T-helper 9 cell (primary cell): ENCODE measurements at places on chromosomes 3 and 15.

GRCh38 chr15:99826157-99826780 lies 93.0 kb upstream of the LYSMD4 start:
- DNase-seq = no peak

- DNase-seq = no peak
These were observed 21.3 kb upstream of the BNC1 start for GRCh38 chr15:83305704-83306291.

DNA sequence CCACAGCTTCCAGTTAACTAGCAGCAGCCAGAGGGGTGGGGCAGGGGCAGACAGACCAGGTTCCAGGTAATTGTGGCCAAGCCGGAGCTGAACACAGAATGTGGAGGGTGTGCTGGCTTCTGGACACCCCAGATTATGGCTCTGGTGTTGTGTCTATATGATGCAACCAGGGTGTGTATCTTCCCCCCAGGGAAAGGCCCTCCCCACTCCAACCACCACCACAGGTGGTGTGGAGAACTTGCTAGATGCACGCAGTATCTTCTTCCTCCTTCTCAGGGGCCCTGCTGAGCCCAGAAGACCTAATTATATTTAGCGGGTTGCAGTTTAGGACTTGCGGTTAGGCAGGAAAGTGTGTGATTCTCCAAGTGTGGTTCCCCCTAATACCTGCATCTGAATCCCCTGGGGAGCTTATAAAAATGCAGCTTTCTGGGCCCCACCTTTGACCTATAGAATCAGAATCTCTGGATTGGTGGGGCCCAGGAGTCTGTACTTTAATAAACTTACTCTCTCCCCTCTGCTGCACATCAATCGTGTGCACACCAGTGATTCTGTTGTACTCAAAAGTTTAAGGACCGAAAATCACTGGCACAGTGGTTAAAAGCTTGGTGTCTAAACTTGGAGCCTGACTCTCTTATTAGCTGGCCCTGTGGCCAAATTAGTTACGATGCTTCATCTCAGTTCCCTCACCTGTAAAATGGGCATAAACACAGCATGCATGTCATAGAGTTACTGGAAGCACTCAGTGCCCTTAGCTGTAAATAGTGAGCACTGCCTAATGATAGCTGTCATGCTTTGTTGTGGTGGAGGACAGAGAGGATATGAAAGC lies 379.1 kb upstream of the PROK2 start:
- no peak for DNase-seq

- no peak for DNase-seq
These were observed 188.1 kb upstream of the NSMCE3 start for GRCh38 chr15:29457729-29458128.

- DNase-seq = no peak
These were observed 49.3 kb upstream of the ABHD10 start for GRCh38 chr3:111929484-111929883.

DNA sequence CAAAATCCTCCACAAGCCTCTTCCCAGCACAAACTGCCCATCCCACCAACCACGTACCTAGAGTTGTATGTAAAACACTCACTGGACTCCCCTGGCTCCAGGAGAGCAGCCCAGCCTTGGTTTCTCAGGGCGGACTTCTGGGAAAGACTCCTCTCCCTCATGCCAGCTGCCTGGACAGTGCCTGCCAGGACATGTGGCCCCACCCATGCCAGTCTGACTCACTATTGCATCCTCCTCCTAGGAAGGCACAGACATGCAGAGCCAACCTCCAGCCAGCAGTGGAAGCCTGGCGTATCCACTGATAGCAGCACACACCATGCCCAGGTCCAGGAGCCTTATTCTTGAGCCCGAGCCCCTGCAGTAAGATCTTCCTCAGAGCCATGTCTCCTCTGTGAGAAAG lies 8.6 kb downstream of the PKM start:
- DNase-seq = no peak

GRCh38 chr15:45456212-45457106 lies 66.1 kb downstream of the SLC30A4 start:
- peak; percentile 61 for DNase-seq

- no peak for DNase-seq
These were observed 318.5 kb upstream of the TBL1XR1 start for GRCh38 chr3:177515786-177516157.

GRCh38 chr3:82773207-82773606 lies 1011.8 kb upstream of the GBE1 start:
- DNase-seq = no peak

- DNase-seq = no peak
These were observed 188.6 kb downstream of the CHL1 start for GRCh38 chr3:385151-385550.

- DNase-seq = no peak
These were observed 198.4 kb upstream of the LRRN1 start for GRCh38 chr3:3600665-3601340.

GRCh38 chr3:135239615-135239884 lies 444.5 kb downstream of the EPHB1 start:
- DNase-seq = no peak

GRCh38 chr3:16533928-16534574 lies 20.6 kb upstream of the RFTN1 start:
- no peak for DNase-seq

DNA sequence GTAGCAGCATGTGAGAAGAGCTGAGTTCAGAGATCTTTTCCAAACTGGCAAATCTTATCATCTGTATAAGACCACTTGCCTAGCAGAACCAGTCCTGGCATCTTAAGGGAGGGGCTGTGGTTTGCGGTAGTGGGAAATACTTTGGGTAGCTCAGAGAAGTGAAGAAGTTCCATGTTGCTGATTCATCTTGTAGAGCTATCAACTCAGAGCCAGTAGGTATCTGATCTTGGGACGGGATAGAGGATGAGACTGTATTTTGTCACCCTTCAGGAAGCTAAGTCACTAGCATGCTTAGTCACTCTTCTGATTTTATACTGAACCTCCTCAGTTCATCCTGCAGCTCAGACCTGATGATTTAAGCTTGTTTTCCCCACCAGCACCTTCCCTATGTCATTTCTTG lies 211.4 kb downstream of the NR1D2 start:
- no peak for DNase-seq

GRCh38 chr3:99842826-99843589 lies 25.3 kb downstream of the CMSS1 start:
- DNase-seq = no peak

DNA sequence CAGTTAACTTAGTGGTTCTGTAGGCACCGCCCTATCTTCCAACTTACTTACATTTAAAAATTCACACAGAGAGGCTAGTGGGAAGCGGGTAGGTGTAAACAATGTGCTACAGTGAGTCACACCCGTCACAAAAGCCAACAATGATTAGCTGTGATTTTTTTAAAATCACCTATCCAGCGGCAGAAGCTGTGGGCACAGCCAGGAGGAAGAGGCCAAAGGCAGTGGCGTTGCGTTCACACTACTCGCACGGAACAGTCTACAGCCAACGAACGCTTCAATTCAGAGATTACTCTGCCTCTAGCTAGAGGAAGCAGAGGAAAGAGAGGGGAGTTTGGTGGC lies 2.5 kb upstream of the NLGN1 start:
- no peak for DNase-seq

DNA sequence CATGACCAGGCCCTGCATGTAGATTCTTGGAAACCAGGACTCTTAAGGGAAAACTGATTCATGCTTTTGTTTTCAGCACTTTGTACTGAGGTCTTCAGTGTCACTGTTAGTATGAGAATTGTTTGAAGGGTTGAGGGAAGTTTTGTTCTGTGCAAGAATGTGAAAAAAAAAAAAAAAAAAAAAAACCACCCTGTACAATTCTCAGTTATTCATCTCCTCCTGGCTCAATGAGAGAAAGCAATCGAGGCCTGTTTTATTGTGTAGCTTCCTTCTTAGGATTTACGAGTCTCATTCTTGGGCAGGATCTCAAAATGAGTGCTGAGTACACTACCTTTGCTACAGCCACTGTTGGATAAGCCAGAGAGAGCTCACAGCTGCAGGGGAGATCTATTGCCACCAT lies 469.5 kb downstream of the CNTN4 start:
- no peak for DNase-seq

DNA sequence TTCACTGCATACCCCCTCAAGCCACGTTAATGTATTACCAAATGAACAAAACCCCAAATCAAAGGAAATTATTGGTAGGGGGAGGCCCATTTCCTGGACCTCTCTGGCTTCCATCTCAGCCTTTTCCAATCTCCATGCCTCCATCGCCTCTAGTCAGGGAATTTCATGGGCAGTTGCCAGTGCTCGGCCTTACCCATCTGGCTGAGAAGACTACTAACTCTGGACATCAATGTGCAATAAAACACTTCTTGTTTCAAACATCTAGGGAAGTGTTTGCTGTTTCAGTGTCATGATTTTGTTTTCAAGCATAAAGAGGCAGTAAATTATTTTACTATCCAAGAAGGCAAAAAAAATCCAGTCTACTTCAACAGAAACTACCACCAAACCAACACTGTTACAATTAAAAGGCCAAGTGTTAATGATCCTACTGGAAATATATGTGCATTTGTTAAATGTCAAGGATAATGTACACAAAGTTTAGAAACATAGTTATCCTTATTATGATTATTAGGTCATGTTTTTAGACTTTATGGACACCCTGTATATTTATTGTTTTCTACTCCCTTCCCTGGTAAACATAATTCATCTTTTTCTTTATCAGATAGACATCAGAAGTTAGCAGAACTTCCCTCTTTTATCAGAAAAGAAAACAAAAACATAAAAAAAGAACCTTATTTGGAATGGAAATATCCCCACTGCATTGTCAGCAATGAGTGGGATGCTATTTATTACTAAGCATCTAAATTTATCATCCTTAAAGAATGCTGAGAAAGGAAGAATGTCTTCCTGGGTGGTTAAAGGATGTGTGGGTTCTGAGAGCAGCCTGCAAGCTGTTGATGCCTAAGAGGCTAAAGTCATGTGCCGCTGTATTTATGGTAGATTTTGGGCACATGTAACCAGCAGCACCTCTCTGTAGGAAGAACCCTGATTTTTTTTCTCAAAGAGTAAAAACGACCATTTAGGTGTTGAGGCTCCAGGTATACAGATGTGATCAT lies 15.2 kb downstream of the LDHAL6B start:
- no peak for DNase-seq

DNA sequence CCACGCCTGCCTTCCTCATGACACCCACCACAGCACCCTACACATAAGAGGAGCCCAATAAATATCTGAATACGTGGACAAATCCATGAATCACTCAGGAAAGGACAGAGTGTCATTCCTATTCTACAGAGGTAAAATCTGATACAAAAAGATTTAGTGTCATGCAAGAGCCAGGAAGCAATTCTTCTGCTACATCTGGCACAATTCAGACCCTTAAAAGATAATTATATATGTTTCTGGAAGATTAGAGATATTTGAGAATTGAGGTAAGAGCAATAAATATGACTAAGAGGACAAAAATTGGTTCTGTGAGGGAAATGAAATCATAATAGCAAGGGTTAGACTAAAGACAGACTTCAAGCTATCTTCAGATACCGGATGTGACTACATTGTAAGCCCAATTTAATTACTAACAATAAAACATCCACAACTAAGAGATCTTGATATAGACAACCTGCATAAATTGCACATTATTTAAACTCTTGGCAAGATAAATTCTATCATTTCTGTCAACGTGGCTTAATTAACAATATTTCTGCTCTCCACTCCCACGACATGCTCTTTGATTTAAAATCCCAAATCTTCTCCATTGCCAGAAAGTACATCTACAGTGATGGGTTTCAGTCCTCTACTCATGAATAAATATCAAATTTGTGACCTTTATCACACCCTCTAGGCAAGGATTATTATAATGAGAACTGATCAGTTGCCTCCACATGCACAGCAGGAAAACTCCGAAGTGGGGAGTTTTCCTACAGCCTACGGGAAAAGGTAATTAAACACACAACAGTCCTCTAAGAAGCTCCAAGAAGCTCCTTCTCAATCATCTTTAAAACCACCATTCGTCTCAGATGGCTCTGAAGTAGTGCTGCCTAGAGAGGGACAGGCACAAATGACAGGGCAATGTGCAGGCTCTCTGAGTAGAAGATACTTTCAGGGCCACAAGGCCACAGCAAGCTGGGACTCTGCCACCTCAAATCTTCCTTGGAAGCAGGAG lies 32.6 kb downstream of the MB21D2 start:
- DNase-seq = no peak

DNA sequence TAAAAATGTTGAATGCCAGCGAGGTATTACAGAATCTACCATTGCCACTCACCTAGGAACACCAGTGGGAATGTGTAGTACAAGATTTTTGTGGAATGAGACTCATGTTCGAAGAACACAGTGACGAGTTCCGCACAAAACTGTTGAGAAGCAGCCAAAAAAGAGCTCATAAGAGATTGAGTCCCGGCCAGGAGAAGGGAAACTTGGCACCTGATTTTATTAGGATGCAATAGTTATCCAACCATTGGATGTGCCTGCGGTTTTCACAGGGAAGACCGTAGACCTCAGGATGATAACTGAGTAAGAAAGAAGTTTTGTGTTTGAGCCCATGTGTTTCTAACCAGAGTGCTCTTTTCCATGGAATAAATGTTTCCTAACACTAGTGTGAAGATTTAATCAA lies 88.9 kb downstream of the PTPRG start:
- no peak for DNase-seq

GRCh38 chr3:138937690-138938055 lies 9.3 kb downstream of the FOXL2 start:
- no peak for DNase-seq

GRCh38 chr3:108664266-108664665 lies 74.7 kb downstream of the DZIP3 start:
- DNase-seq = no peak

GRCh38 chr15:93170329-93170728 lies 81.3 kb upstream of the RGMA start:
- DNase-seq = no peak

- DNase-seq = no peak
These were observed 29.2 kb upstream of the PLA2G4D start for GRCh38 chr15:42123546-42123945.

- DNase-seq = no peak
These were observed 38.9 kb upstream of the IREB2 start for GRCh38 chr15:78399091-78399490.

- no peak for DNase-seq
These were observed 268.2 kb upstream of the LYSMD4 start for GRCh38 chr15:100001405-100001804.

DNA sequence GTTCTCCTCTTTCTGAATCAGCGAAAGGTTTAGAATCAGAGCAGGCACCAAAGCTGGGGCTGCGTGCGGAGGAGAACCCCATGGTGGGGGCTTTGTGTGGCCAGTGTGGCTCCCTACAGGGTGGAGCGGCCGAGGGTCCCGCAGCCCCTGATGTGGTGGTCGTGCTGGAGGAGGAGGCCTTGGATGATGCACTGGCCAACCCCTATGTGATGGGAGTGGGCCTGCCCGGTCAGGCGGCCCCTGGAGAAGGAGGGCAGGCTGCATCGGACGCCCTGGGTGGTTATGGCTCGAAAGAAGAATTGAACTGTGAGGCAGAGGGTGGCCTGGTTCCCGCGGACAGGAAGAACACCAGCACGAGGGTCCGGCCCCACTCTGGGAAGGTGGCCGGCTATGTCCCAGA lies 1.4 kb downstream of the FGD5 start:
- DNase-seq = no peak

GRCh38 chr15:99616773-99617342 lies 51.1 kb downstream of the MEF2A start:
- no peak for DNase-seq

GRCh38 chr3:100396967-100397366 lies 3.9 kb downstream of the TOMM70 start:
- DNase-seq = no peak
